ENCODE measurements at places on chromosomes 2 and 18.

GRCh38 chr2:48482769-48483168, 47.2 kb upstream of the STON1 start:
- DNase-seq = no peak

DNA sequence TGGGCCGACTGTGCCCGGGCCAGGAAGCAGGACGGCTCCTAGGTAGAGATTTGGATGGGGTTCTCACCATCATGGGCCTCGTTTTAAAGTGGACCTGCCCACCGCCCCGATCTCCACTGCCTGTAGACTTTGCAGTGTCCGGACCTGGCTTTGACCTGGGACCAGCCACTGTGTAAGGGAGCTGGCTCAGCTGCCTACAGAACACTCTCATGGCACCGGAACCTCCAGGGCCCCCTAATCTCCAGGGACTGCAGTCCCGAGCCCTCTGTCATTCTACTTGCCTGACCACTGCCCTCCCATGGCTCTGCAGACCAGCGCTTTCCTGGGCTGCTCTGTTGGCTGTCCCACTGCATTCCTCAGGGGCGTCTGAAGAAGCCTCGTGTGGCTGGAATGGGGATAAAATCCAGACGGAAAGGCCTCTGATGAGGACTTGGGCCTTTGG, 120.8 kb downstream of the GLI2 start:
- DNase-seq = no peak

DNA sequence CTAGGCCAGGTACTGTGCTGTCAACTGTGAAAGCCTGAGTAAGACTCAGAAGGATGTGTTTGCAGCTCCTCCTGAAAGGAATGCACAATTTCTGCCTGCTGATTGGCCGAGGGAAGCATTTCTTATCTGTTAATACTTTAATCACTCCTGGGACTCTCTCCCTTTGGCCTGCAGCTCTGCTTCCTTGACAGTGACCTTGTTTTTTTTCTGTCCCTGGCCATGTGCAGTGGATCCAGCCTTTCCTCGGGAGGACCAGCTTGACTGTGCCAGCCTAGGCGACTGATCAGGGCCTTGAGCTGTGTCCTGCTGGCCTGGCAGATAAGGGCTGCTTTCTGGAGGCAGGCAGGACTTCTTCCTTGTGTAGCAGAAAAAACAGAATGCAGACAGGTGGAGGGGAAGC, 10.0 kb downstream of the RNF144A start:
- DNase-seq = no peak

DNA sequence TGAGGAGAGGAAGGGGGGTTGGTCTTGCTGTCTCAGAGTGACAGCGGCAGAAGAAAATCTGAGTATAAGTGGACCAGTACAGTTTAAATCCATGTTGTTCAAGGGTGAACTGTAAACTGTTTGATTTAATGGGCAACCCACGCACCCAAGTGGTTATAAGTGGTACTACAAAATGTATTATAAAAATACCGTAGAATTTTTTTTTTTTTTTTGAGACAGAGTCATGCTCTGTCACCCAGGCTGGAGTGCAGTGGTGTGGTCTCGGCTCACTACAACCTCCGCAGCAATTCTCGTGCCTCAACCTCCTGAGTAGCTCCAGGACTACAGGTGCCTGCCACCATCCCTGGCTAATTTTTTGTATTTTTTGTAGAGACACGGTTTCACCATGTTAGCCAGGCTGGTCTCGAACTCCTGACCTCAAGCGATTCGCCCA, 2.1 kb upstream of the CHCHD5 start:
- peak; percentile 22 for DNase-seq

- no peak for DNase-seq
These were observed 61.3 kb downstream of the TMEM247 start for GRCh38 chr2:46540496-46541331.

- DNase-seq = no peak
These were observed 148.5 kb upstream of the CBLN2 start for GRCh38 chr18:72692595-72692994.

- no peak for DNase-seq
These were observed 160.9 kb upstream of the COL3A1 start for GRCh38 chr2:188813315-188813714.

DNA sequence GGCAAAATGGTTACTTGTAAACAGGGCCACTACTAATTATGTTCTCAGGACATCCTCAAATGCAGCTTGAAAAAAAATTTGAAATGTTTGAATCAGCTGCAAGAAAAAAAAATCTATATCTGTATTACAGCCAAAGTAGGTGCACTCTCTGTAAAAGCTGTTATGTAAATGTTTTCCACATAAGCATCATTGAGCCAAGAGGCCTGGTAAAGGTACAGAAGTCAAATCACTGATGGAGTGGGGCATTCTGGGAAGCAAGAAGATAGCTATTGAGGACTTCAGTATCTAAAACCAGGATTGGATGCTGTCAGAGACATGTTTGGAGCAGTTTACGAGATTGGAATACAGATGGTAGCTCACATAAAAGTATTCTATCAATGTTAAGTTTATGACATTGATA, 80.3 kb downstream of the MAPRE2 start:
- no peak for DNase-seq

DNA sequence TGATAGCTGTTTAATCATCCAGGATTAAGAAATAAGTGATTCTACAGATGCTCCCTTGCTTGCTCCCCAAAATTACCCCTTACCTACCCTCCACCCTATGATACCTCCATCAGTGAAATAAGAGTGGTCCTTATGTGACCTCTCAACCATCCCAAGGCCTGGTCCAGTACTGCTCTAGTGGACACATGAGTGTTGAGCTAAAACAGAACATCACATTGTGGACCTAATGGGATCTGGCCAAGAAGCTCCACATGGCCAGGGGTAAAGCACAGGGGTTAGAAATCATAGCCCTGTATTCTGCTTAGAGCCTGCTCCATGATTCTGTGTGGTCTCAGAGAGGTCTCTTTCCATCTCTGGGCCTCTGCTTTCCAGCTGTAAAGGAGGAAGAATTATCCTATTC, 355.6 kb downstream of the TNS1 start:
- DNase-seq = no peak

DNA sequence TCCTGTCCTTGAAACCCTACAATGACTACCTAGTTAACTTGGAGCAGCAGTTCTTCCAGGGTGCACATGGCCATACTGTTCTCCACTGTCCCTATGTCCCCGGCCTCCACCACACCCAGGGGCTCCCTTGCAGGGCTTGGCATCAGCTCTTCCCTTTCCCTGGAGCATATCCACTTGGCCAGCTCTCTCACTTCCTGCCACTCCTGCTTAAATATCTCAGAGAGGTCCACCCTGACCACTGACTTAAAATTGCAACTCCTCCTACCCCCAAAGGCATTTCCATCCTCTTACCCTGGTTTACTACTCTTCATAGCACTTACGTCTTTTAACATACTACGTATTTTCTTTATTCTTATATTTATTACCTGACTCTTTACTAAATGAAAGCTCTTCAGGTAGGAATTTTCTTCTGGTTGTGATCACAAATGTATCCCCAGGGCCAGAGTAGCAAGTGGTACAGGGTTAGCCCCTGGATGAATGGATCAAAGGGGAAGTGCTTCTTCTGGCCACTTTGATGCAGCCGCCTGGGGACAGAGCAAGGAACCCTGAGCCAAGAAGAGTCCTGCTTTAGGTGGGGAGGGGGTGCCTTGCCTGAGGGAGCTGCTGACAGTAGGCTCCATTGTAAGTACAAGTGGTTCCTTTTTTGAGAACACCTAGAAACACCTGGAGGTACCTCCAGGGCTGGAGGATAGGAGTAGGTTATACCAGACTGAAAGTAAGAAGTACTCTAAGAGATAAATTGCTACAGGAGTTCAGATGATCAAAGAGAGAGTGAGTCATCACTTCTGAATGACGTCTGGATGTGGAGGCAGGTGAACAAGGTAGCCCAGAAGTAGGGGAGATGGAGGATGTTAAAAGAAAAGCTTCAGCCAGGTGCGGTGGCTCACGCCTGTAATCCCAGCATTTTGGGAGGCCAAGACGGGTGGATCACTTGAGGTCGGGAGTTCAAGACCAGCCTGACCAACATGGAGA, 82.2 kb downstream of the SOCS6 start:
- no peak for DNase-seq

All from HEK293T (cell line).